IPS-NIHi11 (cell line): ENCODE measurements at places on chromosomes 12 and 14.

DNA sequence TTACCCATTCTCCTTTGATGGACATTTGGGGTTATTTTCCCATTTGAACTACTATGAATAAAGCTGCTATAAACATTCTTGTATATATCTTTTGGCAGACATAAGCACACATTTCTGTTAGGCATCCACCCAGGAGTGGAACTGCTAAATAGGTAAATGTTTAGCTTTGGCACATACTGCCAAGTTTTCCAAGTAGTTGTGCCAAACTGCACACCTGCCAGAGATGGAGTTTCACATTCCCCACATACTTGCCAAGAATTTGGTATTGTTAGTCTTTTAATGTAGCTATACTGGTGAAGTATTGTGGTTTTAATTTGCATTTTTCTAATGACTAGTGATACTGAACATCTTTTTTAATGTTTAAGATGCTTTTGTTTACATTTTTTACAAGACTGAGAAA lies 201.0 kb downstream of the GXYLT1 start:
- DNase-seq: no peak

- DNase-seq: no peak
Measured at GRCh38 chr12:82740-83139, 16.2 kb downstream of the IQSEC3 start.

GRCh38 chr14:56731187-56731586 lies 79.1 kb downstream of the OTX2 start:
- no peak for DNase-seq

GRCh38 chr14:64714432-64715025 lies 10.3 kb downstream of the PLEKHG3 start:
- no peak for DNase-seq

DNA sequence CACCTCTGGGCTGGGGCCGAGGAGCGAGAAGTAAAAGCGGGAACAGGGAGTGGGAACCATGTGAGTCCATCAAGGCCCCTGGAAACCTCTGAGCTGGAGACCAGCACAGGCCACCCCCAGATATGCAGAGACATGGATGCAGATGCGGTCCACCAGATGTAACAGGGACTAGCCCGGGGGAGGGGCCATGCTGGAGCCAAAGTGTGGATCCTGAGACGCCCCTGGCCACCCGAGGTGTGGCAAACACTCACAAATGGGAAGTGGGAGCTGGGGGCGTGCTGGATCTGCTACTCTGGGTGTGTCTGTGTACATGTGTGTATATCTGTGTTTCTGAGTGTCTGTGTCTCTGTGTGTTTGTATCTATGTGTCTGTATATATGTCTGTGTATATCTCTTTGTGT lies 12.8 kb downstream of the MYL2 start:
- no peak for DNase-seq

DNA sequence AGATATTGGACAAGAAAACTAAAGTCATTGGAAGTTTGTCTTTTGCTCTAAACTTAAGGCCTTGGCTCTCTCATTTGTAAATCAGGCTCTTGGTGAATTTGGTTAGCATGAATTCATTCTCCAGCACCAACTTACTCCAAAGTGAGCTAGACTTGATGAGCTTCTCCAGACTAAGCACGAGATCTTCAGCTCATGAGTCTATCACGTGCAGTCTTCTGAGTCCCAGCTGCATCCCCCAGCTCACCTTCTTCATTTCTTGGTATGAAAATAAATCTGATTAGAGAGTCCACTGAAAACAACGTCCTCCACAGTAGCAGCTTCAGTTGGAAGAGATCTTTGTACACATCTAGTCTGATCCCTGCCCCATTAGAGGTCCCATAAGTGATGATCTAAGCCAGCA lies 52.5 kb upstream of the DDX11 start:
- no peak for DNase-seq

GRCh38 chr12:105576261-105576660 lies 245.8 kb downstream of the C12orf75 start:
- no peak for DNase-seq

DNA sequence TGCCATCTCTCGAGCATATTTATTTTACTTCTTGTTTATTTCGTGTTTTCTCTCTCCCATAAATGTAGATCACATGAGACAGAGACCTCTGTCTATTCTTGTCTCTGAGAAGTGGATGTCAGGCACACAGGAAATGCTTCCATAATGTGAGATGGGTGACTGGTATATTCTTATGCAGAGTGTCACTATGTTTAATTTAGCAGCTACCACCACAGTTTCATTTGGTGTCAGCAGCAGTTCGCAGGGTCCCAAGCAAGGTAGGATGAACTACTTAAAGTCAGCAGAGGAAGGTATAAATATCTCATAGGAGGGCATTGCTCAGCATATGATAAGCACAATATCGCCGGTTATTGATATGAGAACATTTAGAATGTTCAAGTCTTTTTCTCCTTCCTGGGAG lies 180.9 kb upstream of the CNTN1 start:
- DNase-seq: no peak

- DNase-seq: no peak
Measured at GRCh38 chr14:30990770-30991169, 34.7 kb upstream of the AP4S1 start.

DNA sequence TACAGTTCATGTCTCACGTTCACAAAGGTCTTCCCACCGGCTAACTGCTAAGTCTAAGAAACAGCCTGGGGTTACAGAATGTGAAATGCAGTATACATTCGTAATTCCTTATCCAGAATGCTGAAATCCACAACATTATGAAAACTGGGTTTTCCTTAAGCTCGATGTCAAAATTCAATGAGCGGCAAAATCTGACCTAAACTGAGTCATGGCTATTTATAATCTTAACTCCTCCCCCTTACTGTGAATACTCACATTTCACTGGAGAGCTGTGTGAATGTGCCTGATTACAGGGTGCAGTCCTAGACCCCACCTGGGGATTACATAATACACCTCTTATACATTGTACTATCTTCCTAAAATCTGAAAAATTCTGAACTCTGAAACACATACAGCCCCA lies 35.3 kb downstream of the STX2 start:
- DNase-seq: no peak

DNA sequence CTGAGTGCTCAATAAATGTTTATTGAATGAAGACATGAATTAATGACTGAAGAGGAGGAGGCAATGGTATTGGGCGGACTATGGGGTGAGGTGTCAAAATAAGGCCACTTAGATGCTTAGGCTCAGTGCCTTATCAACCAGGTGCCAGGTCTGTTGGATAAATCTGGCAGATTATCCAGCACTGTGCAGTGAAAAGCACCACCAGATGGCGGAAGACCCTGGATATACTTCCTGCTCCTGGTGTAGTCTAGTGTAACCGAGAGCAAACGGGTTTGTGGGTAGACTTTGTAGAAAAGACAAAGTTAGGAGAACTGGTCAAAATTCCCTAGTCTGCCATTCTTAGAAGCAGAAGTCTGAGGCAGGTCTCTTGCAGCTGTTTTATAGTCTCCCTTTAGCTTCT lies 306.3 kb downstream of the ATP23 start:
- no peak for DNase-seq

- no peak for DNase-seq
Measured at GRCh38 chr14:45145214-45145613, 9.5 kb downstream of the FANCM start.

GRCh38 chr14:41609704-41610183 lies 3.1 kb downstream of the LRFN5 start:
- DNase-seq: peak; percentile 55

DNA sequence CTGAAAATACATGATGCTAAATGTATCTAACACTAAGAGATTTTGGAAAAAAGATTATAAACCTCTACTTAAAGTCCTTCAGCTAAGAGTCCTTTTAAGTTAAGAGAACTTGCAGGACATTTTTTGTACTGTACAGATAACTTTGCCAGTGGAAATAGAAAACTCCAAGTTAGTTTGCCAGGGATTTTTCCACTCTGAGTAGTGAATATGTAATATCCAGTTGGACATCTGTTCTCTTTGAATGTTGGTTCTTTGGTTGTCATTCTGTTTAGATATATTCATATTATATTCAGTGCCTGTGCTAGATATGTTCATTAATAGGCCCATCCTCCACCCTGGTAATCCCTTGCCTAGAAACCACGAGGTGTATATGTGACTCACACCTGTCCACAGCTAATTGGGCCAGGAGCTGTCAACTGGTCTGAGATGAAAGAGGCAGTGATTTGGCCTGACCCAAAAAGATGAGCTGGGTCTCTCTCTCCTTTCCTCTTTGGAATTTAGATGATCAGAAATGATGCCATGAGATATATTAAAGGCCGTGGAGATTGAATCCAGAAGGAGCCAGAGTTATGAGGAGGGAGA lies 261.0 kb upstream of the LRIG3 start:
- no peak for DNase-seq

GRCh38 chr12:16030744-16031143 lies 119.6 kb downstream of the DERA start:
- no peak for DNase-seq
